ENCODE measurements at places on chromosomes 2 and 18.

DNA sequence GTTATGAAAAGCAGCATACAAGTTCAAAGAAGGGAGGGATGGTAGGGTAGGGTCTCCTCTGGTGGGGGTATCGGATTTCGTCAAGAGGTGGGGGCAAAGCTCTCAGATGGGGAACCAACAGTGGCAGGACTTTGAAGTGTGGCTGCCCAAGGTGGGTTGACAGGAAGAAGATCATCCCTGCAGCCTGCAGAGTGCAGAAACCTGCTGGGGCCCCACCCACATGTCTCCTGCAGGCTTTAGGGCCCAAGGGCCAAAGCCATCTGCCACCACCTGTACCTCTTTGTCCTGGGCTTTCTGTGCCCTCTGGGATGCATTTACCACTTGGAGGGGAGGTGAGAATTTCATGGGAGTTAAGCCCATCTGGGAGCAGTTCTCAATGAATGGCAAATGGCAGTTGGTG lies 42.7 kb downstream of the KCNF1 start:
- no peak for DNase-seq

DNA sequence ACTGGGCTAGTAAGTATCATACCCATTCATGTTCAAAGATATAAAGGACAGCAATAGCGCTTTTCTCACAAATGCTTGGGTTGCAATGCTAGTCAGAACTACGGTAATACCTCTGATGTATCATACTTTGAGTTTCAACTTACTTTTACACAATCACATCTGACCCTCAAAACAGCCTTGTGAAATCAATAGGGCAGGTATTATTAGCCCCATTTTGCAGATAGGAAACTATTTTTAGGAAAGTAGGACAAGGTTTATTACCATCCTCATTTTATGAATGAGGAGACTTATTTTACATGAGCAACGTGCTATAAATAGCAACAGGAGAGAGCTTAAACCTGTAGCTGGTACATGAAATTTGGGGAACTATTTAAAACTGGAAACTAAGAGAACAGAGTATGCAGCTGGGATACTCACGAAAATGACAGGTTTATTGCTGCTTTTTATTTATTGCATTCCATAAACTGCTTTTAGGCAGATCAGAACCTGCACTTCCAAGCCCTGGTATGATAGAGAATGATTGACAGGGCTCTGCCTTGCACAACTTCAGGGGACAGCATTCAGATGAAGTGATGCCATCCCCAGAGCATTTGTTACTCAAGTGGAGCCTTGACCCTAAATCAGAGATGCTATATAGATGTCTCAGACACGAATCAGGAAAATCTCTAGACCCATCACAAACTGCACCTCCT lies 42.4 kb upstream of the PPM1B start:
- no peak for DNase-seq

GRCh38 chr18:36942264-36942663 lies 113.3 kb downstream of the KIAA1328 start:
- no peak for DNase-seq

DNA sequence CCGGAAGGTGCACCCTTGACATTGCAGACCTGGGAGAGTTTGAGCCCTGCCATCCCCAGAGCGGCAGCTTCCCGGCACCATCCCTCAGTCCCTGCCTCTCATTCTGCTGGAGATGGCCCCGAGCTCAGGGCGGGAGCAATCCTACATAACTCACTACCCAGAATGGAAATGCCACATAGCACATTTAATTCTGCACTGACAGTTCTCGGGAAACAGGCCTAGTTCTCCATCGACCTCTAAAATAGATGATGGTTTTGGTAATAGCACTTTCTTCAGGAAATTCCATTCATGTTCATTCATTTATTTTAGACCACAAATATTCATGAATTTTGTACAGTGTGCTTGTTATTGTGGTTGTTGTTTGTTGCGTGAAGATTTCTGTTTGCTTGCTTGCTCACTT lies 92.9 kb upstream of the SLC14A2 start:
- DNase-seq, result no peak

DNA sequence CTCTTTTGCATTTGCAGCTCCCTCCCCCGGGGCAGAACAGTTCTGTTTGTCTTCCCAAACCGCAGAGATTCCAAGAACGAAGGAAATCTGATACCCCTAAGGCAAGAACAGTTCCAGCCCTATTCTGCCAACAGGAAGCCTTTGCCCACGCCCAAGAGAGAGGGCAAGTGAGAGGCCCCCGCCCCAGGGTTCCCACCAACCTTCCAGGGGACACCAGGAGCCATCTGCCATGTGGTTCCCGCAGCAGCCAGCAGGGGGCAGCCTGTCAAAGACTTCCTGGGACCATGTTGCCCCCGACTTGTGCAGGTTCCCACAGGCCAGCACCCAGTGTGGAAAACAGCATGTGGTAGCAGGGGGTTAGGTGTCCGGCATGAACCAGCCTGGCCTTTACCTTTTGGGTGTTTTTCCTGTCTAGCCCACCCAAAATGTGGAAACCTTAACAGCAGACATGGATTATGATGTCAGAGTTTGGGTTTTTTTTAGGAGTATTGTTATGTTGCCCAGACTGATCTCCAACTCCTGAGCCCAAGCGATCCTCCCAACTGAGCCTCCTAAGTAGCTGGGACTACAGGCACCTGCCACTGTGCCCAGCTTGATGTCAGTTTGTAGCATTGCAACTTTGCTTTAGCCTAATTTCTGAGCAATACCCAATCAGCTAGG lies 21.7 kb upstream of the EFHD1 start:
- DNase-seq, result peak; percentile 26

DNA sequence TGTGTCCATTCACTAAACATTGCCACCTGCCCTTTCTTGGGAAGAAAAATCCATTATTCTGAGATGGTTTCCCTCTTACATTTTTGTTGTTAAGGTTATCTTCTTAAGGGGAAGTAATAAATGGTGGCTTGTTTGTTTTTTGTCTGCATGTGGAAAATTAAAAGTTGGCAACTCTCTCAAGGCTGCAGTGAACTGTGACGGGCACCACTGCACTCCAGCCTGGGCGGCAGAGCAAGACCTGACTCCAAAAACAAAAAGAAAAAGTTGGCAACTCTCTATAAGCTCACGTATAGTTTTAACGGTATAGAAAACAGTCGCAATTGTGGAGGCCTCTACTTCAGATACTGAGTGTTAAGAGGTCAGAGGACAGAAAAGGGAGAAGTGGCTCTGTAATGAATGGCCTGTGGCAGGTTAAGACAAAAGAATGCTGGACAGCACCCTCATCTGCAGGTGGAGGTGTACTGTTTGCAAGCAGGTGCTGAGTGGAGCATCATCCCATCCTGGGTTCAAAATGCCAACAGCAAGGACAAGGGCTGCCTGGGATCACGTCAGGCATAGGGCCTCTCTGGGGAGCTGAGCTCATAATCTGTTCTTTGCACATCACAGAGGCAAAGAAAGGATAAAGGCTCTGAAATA lies 16.7 kb downstream of the L3MBTL4 start:
- no peak for DNase-seq

- DNase-seq, result no peak
Observed at GRCh38 chr2:128024816-128025215, 3.0 kb downstream of the SAP130 start.

DNA sequence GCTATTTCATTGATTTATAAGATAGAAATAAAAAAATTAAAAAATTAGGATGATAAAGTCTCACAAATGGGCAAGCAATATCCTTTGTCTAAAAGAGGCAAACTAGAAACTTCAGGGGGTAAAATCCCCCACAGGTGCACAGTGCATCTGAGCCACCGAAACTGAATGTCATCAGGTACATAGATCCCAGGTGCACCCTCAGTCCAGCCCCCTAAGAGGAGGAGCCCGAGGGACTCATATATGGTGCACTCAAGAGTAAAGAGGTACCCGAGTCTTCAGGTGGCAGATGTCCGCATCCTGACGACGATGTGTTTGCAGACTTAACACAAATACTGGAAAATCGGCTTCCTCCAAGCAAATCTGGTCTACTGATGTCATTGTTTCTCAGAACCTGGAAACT lies 11.3 kb downstream of the QPCT start:
- no peak for DNase-seq

- DNase-seq, result no peak
Observed at GRCh38 chr18:22342625-22343024, 75.1 kb downstream of the CTAGE1 start.

- DNase-seq, result no peak
Observed at GRCh38 chr2:46303822-46304221, 6.6 kb downstream of the EPAS1 start.

- no peak for DNase-seq
Observed at GRCh38 chr18:42412281-42412680, 457.2 kb downstream of the PIK3C3 start.

GRCh38 chr18:23994361-23994902 lies 20.1 kb upstream of the TTC39C start:
- no peak for DNase-seq

- no peak for DNase-seq
Observed at GRCh38 chr18:58803978-58804377, 60.7 kb upstream of the ZNF532 start.

- no peak for DNase-seq
Observed at GRCh38 chr2:73037947-73038585, 33.4 kb downstream of the SFXN5 start.

- DNase-seq, result no peak
Observed at GRCh38 chr2:37378411-37378810, 34.0 kb downstream of the QPCT start.
